GM23248 (cell line): ENCODE measurements at places on chromosomes 7 and 10. TPM values are rescaled to one million over a fixed set of nuclear protein-coding genes. Genes with fewer than 3 reads are reported as not detected.

The THSD7A gene
- not detected in 2 replicates for total RNA-seq

The METTL2B gene
- total RNA-seq, result 36.5 and 42.5 TPM in 2 replicates

The LUC7L2 gene
- 35.3 and 39.7 TPM in 2 replicates for total RNA-seq

The CCDC201 gene
- total RNA-seq, result not detected in 2 replicates

The WDFY4 gene
- total RNA-seq, result not detected in 2 replicates

The MINDY4 gene
- 1.8 and 3.5 TPM in 2 replicates for total RNA-seq

The ZNF316 gene
- total RNA-seq, result 14.3 and 28.6 TPM in 2 replicates

The LIPA gene
- total RNA-seq, result 109 and 113 TPM in 2 replicates

The CAV2 gene
- 251 and 283 TPM in 2 replicates for total RNA-seq

The ADIRF gene
- total RNA-seq, result 17.6 and 34.1 TPM in 2 replicates

The LHFPL3 gene
- not detected in 2 replicates for total RNA-seq

The CLDN15 gene
- 2.9 and 5.0 TPM in 2 replicates for total RNA-seq

The SDK1 gene
- not detected in 2 replicates for total RNA-seq

The DEPP1 gene
- 7.0 and 10.1 TPM in 2 replicates for total RNA-seq

The GPNMB gene
- 38.2 and 48.8 TPM in 2 replicates for total RNA-seq

The OR9A2 gene
- not detected in 2 replicates for total RNA-seq

The H2BK1 gene
- not detected in 2 replicates for total RNA-seq

The LDB3 gene
- under 0.01 and 0.11 TPM in 2 replicates for total RNA-seq

The HSPA12A gene
- total RNA-seq, result 4.8 and 4.9 TPM in 2 replicates

The DRGX gene
- not detected in 2 replicates for total RNA-seq

The IMPDH1 gene
- 97.3 and 104 TPM in 2 replicates for total RNA-seq

The ECHDC3 gene
- 0.63 and 0.97 TPM in 2 replicates for total RNA-seq

The RAB18 gene
- total RNA-seq, result 55.3 and 57.7 TPM in 2 replicates
